Osteoblast (primary cell): ENCODE measurements at places on chromosomes 1 and 21.

- DNase-seq, result peak; percentile 51
Measured at GRCh38 chr1:63148825-63149645, 173.3 kb upstream of the FOXD3 start.

DNA sequence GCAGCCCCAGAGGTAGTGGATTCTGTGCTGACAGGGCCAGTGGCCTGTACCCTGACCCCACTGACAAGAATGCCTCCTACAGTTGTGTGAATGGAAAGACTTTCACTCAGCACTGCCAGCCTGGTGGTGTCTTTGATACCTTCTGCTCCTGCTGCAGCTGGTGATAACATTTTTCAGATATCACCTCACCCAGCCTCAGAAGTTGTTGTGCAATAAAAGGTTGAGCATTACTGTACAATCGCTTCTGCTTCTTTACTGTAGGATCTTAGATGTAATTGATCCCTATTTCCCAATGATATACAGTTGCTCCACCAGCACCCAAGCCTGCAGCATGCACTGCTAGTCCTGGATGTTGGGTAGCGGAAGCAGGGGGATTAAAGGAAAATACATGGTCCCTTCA lies 4.8 kb upstream of the CHIA start:
- DNase-seq, result no peak

GRCh38 chr1:40905061-40905460 lies 42.9 kb upstream of the CITED4 start:
- DNase-seq, result no peak

DNA sequence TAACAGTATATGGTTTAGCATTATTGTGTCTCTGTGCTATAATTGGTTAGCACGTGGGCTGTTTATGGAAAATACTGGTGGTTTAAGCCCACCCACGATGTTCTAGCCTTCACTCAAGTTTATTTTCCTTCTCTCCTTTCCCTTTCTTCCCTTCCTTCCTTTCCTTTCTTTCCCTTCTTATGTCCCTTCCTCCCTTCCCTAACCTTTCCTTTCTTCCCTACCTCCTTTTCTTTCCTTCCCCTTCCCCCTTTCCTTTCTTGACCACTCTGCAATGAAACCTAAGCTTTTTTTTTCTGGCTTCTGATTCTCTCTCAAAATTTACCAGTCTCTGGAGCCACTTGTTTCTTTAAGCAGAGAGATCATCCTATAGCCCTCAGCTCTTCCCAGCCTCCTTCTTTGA lies 13.4 kb upstream of the S100A10 start:
- DNase-seq, result no peak

- no peak for DNase-seq
Measured at GRCh38 chr1:82161700-82162141, 361.0 kb downstream of the ADGRL2 start.

DNA sequence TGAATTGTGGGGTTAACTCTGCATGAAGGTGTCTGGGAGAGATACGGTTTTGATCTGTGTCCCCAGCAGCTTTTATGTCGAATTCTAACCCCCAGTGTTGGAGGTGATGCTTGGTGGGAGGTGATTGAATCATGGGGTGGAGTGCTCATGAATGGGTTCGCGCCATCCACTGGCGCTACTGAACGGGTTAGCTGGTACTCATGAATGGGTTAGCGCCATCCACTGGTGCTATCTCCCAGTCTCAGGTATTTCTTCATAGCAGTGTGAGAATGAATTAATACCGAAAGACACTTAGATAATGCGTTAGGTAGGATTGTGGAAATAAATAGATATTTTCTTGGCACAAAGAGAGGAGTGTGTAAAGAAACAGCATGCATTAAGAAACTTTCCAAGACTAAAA lies 32.9 kb upstream of the CLDN8 start:
- no peak for DNase-seq

- DNase-seq, result peak; percentile 82
Measured at GRCh38 chr1:227225715-227226346, 92.5 kb downstream of the CDC42BPA start.

DNA sequence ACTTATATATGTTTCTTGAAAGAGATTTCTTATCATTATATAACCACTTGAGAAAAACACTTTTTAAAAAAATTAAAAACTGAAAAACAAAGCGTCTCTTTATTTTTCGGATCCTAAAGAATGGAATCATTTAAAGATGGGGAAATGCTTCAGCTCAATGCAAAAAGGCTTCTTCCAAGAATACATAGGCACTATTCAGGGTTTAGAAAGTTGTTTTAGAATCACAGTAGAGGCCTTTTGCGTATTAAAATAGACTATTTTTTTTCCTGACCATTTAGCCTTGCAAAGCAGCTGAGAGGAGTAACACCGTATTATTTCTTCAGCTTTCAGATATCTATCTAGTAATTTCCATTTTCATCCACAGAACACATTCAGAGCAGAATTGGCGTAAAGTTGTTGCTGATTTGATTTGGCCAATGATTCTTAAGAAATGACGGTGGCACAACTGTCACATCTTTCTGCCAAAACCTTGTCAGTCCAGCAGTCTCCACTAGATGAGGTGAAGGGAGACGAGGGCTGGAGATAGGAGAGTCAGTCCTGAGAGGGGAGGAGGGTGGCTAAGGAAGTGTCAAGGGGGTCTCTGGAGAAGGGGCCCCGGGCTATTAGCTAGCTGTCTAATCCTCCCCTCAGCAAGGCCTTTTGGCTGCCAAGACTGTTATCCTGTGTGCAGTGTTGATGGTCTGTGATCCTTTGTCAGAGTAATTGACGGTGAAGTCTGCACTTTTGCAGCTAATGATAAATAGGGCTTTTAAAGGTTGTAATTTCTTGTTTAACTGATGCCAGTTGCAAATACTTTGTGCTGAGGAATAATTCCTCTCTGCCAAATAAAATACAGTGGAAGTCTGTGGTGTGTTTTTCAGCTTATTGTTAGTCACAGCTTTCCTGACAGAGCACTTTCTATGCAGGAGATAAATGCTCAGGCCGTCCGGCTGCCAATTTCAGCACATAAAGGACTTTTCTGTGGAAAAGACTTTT lies 34.7 kb downstream of the PRRX1 start:
- peak; percentile 76 for DNase-seq
